Stromal cell of bone marrow (primary cell): ENCODE measurements at places on chromosomes 7 and 10.

DNA sequence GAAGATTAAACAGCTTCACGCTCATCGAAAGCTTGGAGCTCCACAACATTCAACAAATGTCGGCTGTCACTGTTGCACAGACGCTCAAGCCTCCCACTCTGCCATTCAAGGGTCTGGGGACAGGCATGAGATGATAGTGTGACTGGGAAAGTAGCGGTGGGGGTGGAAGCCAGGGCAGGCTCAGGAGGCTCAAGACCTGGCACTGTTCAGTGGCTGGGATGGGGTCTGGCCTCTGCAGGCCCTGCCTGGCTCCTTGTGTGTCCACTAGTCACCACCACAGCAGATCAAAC lies 13.5 kb upstream of the GTPBP4 start:
- no peak for DNase-seq

GRCh38 chr7:157990881-157991250 lies 596.8 kb downstream of the PTPRN2 start:
- DNase-seq: no peak

GRCh38 chr10:99628923-99629624 lies 8.8 kb upstream of the SLC25A28 start:
- DNase-seq: no peak

GRCh38 chr10:59698326-59698725 lies 11.3 kb downstream of the SLC16A9 start:
- DNase-seq: no peak

- no peak for DNase-seq
Measured at GRCh38 chr7:124188576-124188975, 155.7 kb upstream of the TMEM229A start.

GRCh38 chr7:66380272-66380888 lies 175.2 kb downstream of the TPST1 start:
- DNase-seq: no peak

DNA sequence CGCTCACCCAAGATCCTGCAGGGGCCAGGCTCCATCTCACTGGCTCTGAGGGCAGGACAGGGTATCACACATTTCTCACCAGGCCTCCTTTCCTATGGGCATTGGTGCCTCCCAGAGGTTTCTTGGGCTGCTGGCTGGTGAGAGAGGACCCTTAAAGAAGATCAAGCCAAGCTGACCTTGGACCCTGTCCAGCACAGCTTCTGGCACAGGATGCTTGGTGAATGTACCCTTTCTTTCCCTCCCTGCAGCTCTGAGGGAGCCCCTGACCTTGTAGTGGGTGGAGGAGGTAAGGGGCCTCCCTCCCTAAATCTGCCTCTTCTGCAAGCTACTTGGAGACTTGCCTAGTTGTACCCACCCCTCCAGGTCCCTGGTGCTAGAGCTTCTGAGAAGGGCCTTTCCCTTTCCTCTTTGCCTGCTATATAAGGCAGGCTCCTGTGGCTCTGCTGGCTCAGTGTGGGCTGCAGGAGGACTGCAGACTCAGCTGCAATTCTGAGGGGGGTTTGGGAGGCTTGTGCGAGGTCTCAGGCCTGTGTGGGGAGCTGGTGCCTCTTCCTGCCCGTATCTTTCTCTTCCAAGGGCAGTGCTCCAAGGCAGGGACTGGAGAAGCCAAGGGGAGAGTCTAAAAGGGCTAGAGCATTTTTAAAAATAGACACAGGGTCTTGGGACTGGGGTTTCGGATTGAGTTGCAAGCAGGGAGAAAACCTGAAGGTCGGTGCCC lies 11.7 kb upstream of the TRIM8 start:
- no peak for DNase-seq
